HCT116 (cell line): ENCODE measurements at places on chromosomes 16 and 17. TPM values are rescaled to one million over a fixed set of nuclear protein-coding genes. Genes with fewer than 3 reads are reported as not detected.
A peak's percentile ranks its signal among the peaks of the same experiment; 100 is the strongest.

GRCh38 chr16:60945225-60945624, 1091.0 kb downstream of the CDH8 start:
- DNase-seq, result no peak
- no peaks in the 10 kb centered on the region for H3K27me3 ChIP-seq
- H3K27ac ChIP-seq, result no peak overlapping the region
- H3K4me1 ChIP-seq, result no peaks in the 10 kb centered on the region
- H3K4me3 ChIP-seq, result no peak overlapping the region

- H3K4me3 ChIP-seq, result no peak overlapping the region
- DNase-seq, result no peak
- no peaks in the 10 kb centered on the region for H3K36me3 ChIP-seq
- H3K27me3 ChIP-seq, result peaks cover 19% of the 10 kb centered on the region; the same call in 1 of the 2 replicates
Observed at GRCh38 chr17:77737442-77738265, 220.8 kb upstream of the TNRC6C start.

- no peaks in the 10 kb centered on the region for H3K27me3 ChIP-seq
- no peak for DNase-seq
- no peak overlapping the region for H3K4me3 ChIP-seq
- H3K36me3 ChIP-seq, result peaks cover 4% of the 10 kb centered on the region; the same call in 1 of the 2 replicates
- no peaks in the 10 kb centered on the region for H3K4me1 ChIP-seq
Observed at GRCh38 chr17:55773671-55774070, 22.8 kb downstream of the PCTP start.

DNA sequence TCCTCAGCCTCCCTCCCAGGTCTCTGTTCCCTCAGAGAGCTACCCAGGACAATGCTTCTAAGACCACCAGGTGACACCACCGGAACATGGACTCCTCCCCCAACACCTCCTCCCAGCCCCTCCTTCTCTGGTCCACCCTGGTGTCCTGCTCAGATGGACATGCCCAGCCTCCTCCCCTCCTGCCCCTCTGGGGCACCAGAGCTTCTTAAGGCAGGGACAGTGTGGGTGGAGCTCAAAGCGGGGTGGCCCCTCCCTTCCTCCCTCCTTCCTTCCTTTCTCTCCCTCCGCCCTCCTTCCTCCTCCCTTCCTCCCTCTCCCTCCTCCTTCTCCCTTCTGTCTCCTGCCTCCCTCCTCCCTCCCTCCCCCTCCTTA, 22.7 kb downstream of the TRPV3 start:
- H3K4me3 ChIP-seq, result peak overlapping the region; percentile 54
- H3K36me3 ChIP-seq, result no peaks in the 10 kb centered on the region
- H3K4me1 ChIP-seq, result peaks cover 5% of the 10 kb centered on the region; the same call in 1 of the 2 replicates
- DNase-seq, result peak; percentile 67
- peak overlapping the region; percentile 60 for H3K27ac ChIP-seq

DNA sequence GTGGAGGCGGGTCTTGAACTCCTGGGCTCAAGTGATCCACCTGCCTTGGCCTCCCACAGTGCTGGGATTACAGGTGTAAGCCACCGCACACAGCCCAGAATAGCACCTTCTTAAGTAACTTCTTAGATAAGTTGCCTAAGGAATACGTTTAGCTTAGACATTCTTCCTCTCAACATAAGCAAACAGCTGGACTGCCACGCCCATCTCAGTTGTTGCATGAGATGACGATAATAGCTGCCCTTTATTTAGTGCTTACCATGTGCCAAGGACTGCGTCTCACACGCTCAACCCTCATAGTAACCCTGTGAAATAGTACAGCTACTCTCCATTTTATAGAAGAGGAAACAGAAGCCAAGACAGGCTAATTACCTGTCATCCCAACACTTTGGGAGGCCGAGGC, 11.8 kb downstream of the HASPIN start:
- no peak for DNase-seq
- no peak overlapping the region for H3K27ac ChIP-seq
- H3K4me3 ChIP-seq, result no peak overlapping the region
- H3K27me3 ChIP-seq, result no peaks in the 10 kb centered on the region
- H3K4me1 ChIP-seq, result peaks cover 21% of the 10 kb centered on the region
- no peaks in the 10 kb centered on the region for H3K36me3 ChIP-seq

DNA sequence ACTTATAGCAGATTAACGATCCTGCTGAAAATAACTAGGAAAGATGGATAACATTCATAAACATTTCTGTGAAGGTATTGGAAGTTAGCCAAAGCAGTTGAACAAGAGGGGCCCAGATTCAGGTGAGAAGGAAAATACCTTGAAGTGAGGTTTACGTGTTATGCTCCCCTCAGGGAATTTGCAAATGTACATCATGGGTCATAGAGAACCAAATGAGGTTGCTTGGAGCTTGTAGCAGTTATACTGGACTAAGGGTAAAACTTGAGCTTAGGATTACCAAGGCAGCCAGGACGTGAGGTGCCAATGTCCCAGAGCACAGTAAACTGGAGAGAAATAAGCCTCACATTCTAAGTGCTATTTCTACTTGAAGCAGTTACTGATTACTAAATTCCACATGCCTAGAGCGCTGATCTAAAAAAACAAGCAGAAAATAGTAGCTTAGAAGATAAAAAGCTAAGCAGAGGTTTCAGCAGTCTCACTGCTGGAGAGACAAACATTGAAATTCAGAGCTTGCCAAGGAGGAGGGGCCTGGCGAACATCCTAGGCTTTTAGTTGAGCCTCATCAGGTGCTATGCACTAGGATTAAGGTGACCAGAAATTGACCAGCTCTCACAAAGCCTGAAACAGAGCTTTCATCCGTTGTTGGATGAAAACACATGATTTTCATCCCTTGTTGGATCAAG, 136.7 kb upstream of the FAM20A start:
- H3K36me3 ChIP-seq, result no peaks in the 10 kb centered on the region
- DNase-seq, result no peak
- H3K27me3 ChIP-seq, result no peaks in the 10 kb centered on the region
- no peaks in the 10 kb centered on the region for H3K4me1 ChIP-seq
- H3K27ac ChIP-seq, result no peak overlapping the region

DNA sequence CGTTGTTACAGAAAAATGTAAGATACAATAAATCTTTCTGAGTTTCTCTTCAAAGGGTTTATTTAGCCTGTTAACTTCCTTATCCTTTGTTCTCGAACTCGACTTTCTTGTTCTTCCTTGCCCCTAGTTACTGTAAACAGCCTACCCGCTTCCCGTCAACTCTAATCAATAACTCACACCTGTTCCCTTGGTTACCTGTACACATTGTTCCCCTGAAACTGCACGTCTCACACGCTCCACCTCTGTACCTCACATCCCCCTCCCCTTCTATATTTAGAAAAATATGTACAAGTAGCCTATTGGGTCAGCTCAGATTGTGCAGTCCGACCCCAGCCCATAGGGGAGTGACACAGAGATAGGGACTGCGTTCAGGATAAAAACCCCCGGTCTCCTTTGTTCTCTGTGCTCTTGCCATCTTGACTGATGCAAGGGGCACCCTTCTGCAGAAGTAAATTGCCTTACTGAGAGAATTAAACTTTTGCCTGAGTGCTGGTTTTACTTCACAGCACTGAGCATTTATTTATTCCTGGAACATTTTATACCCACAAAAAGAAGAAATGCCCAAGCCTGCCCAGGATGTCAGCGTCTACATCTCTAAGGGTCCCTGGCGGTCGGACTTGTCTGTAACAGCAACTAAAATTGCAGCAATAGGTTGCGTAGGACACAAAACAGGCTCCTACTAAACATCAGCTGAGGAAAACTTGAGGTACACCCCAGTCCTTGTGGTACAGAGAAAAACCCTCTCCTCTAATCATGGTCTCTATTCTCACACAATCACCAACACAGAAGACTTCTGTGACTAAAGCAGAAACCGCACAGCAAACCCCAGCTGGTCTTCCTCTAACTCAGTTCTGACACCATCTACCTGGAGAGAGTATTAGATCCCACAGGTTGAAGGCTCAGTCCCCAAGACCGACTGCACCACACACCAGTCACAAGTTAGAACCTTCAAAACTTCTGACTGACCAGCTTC, 11.3 kb downstream of the WDR45B start:
- peaks cover 5% of the 10 kb centered on the region; the same call in 1 of the 2 replicates for H3K4me1 ChIP-seq
- DNase-seq, result no peak
- H3K4me3 ChIP-seq, result no peak overlapping the region
- H3K36me3 ChIP-seq, result peaks cover 32% of the 10 kb centered on the region
- peak overlapping the region; percentile 11; the same call in 1 of the 2 replicates for H3K27ac ChIP-seq
- no peaks in the 10 kb centered on the region for H3K27me3 ChIP-seq

DNA sequence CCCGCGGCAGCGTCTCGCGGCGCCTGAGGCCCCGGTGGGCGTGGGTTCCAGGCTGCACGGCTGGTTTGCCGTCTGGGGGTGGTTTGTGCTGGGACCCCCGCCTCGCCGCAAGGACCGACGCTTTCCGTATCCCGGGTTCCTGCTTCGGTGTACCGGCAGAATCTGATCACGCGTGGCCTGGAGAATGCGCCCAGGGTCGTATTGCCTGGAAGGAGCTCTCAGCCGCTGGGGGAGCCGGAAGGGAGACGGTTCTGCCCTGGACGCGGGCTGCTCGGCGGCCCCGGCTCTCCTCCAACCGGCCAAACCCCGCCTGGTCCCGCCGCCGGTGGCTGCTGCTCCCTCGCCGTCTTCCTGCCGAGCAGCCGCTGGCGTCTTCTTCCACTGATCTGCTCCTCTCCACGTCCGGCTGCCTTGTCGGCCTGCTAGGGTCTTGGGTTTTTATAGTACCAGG, 39.8 kb downstream of the ZNF778 start:
- H3K27me3 ChIP-seq, result no peaks in the 10 kb centered on the region
- no peak overlapping the region; the same call in 1 of the 2 replicates for H3K27ac ChIP-seq
- peak overlapping the region; percentile 25; the same call in 1 of the 2 replicates for H3K4me3 ChIP-seq
- no peaks in the 10 kb centered on the region for H3K36me3 ChIP-seq

DNA sequence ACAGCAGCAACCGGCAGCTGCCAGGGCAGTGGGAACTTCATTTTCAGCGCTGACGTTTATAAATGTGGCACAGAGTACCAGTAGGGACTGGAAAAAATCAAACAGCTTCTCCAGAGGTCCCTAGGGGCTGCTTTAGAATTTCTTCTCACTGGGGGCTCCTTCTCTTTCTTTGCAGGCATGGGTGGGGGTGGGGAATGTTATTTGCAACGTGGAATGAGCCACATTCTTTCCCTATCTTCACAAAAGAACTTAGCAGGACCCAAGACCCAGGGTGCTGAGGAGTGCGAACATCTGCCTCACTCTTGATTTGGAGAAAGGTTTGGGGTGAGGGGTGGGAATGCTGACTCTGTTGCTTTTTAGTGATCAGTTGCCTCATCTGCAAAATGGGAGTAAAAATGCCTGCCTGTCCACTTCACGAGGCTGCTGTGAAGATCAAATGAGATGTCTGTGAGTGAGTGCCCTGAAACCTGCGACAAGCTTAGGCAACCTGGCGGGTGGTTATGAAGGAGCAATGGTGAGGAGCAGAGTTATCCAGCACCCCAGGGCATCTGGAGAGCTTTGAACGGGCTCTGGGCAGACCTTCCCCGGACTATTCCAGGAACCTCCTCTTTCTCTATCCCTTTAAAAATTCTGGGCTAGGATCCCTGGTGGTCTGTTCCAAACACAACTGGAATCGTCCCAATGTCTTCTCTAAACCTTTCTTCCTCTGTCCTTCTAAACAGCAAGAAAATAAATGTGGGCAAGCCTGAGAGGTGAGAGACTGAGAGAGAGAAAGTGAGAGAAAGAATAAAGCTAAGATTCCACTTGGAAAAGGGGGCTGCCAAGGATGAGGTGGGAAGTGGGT, 10.7 kb upstream of the PIPOX start:
- H3K4me1 ChIP-seq, result no peaks in the 10 kb centered on the region
- no peaks in the 10 kb centered on the region for H3K36me3 ChIP-seq
- H3K27ac ChIP-seq, result no peak overlapping the region
- peaks cover 41% of the 10 kb centered on the region for H3K27me3 ChIP-seq

CLEC19A gene
- not detected for total RNA-seq

ATP2A1 gene
- 10.3 TPM for total RNA-seq

KRTAP4-5 gene
- total RNA-seq, result not detected
